ENCODE measurements at places on chromosomes 1 and 21.

- DNase-seq = no peak
Observed at GRCh38 chr1:223758734-223759133, 46.4 kb downstream of the CAPN2 start.

DNA sequence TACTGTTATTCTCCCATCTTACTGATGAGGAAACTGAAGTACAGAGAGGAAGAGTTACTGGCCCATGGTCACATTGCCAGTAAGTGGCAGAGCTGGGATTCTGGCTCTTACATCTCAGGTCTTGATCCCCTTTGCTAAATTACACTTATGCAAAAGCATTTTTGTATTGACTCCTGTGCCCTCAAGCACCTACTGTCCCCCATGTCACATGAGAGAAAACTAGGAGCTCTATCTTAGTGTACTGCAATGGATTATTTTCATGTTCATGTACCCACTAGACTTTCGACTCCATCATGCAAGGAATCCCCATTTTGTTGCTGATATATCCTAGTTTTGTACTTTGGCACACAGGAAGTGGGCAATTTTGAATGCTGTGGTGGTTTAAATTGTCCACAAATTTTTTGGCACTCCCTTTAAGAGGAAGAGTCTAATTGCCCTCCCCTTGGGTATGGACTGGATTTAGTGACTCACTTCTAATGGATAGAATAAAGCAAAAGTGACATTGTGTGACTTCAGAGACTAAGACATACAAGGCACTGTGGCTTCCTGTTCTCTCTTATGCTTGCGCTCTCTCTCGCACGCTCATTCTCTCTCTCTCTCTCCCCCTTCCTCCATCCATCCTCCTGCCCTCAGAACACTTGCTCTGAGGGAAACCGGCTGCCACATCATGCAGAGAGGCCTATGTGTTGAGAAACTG is 43.5 kb upstream of the JAK1 start:
- no peak for DNase-seq

GRCh38 chr1:227490478-227490877 is 72.9 kb upstream of the ZNF678 start:
- DNase-seq = no peak

- no peak for DNase-seq
Observed at GRCh38 chr1:179447489-179447888, 81.7 kb downstream of the AXDND1 start.

GRCh38 chr1:108082738-108083562 is 117.2 kb downstream of the SLC25A24 start:
- peak; percentile 24 for DNase-seq

GRCh38 chr21:26332867-26333266 is 162.3 kb upstream of the APP start:
- no peak for DNase-seq

DNA sequence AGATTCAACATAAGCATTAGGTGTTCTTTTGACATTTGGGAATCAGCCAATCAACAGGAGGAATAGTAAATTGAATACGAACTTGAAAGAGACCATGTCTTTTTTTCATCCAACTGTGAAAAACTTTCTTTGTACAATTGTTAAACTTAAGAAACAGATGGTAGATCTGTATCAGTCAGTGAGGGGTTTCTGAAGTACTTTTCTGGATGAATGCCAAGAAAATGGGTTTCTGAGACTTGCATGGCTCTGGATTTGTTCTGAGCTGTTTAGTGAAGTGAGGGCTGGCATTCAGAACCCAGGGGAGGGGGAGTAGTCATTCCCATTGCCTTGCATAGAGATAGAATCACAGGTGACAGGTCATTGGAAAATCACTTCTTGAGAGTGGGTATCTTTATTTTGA is 37.4 kb downstream of the PTPRC start:
- DNase-seq = no peak

DNA sequence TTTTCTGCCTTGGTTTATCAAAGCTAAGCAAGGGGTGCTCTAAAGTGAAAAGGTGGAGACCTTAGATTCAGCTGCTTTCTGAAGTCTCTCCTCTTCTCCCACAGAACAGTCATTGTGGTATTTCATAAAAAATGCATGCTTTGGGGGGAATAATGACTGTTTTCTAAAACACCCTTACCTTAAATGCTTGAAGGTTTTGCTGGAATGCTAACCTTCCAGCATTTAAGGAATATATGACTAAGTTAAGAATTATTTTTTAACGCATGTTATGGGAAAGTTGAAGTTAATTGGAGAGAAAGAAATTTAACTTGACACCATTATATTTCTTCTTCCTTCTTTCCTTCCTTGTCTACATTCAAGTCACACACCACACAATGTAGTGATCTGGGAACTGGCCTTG is 162.5 kb downstream of the ROR1 start:
- DNase-seq = no peak
